Forelimb muscle (tissue), 1 donor: ENCODE measurements at places on chromosomes 16 and 17.
A peak's percentile ranks its signal among the peaks of the same experiment; 100 is the strongest.

GRCh38 chr17:47270946-47271705 is 17.5 kb downstream of the ITGB3 start:
- DNase-seq, result no peak

DNA sequence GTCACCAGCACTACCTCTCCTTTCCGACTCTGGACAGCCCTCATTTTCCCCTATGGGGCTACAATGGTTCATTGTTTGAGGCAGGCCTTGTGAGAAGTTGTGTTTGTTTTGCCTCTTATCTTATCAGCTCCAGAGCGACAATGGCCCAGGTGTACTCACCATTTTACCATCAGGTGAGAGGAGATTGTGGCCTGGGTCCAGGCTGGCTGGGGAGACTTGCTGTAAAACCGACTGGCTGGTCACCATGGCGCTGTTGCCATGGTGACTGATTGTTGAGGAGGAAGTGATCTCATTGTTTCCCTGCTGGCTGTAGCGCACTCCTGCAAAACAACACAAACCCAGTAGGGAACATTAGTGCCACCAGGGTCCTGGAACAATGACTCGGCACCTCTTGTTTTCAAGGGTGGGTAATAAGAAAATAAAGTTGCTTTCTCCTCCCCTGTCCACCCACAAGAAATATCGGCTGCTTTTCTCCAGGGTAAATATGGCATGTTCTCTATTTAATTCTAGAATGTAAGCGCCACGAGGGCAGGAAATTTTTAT is 34.4 kb downstream of the HNF1B start:
- DNase-seq, result peak; percentile 2

DNA sequence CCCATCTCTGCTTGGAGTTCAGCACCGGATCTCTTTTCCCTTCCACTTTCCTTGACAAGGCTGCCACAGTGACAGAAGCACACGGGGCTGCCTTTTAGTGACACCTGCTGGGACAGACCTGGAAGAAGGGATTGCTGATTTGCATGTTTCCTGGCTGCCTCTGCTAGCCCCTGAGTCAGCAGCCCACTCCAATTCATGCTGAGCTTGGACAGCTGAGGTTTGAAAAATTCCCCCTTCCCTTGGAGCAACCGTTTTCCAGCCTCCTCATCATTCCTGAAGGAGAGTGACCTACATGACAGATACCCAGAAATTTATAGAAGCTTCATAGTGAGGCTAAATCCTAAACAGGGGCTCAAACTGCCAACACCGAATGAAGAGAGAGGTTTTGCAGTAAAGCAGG is 18.8 kb upstream of the RBL2 start:
- no peak for DNase-seq

GRCh38 chr17:40075201-40075941 is 12.6 kb downstream of the THRA start:
- no peak for DNase-seq

- DNase-seq, result no peak
These were observed 13.1 kb downstream of the SOCS7 start for GRCh38 chr17:38364741-38365140.

DNA sequence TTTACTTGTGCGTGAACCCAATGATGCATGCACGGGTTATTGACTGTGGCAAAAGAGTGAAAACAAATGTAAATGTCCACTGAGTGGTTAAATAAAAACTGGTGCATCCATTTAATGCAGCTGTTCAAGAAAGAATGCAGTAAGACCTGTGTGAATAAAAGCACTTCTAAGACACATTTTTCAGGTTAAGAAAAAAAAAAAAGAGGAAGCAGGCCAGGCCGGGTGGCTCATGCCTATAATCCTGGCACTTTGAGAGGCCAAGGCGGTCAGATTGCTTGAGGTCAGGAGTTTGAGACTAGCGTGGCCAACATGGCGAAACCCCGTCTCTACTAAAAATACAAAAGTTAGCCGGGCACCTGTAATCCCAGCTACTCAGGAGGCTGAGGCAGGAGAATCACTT is 11.8 kb downstream of the CNGB1 start:
- no peak for DNase-seq

DNA sequence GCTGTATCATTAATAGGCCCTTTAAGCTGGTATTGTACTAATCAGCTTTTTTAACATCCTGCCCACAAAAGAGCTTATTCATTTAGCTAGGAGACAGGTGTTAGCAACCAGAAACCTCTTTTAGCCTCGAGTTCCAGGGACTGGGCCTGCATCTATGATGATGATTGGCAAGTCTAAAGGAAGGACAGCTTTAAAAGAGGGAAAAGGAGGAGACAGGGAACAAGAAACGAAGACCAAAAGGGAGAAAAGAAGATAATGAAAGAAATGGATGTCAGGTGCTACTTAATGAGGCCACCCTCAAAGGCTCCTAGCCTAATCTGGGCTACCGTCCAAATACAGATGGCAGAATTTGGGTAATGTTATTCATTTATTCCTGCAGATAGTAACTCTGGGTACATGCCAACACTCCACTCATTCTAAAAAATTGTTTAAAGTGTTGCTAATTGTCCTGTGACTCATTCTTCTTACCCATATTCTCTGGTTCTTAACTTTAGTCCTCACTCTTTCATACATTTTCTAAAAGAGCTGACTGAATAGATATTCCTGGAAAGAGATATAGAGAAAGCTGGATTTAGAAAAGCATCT is 18.7 kb upstream of the RFFL start:
- no peak for DNase-seq

GRCh38 chr16:84138824-84139627 is 6.0 kb downstream of the HSDL1 start:
- no peak for DNase-seq

DNA sequence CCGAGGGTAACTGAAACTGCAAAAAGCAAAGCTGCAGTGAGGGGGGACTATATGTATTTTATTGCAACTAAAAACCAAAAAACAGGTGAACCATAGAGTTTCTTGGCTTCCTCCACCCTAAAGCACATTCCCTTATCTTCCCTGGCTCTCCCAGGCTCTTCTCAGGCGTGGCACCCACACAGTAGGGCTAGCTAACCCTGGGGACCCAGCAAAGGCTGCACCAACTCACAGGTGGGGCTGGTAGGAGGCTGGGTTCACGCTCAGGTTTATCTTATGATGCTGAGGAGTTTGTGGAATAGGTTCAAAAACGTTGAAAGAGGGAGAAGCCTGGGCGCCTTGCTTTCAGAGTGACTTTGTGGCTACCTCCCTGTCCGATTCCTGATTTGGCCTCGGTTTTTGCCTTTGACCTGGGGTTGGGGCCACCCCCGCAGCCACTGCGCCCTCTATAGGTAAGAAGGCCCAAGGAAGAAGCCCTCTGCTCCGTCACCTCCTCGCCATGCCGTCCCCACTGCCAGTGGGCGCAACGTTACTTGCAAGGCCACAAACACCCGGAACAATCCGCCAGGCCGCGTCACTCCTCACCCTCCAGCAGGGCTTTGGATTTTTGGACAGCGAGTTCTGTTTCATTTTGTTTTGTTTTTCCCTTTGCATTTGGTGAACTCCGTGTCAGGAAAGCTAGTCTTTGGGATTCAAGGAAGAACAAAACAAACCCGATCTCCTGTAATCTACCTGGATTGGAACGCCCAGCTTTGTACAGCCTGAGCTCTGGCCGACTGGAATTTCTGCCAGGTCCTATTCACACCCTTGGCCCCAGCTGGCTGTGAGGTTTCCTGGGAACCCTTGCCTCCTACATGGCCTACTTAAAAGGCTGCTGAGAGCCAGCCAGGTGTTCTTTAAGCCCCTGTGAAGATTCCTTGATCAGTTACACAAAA is 60.8 kb downstream of the TBC1D16 start:
- DNase-seq, result no peak

GRCh38 chr17:68542698-68543463 is 30.7 kb downstream of the PRKAR1A start:
- DNase-seq, result no peak

- DNase-seq, result no peak
These were observed 33.4 kb downstream of the RPTOR start for GRCh38 chr17:80577876-80578570.

GRCh38 chr17:50517011-50517410 is 8.8 kb downstream of the MYCBPAP start:
- no peak for DNase-seq

- DNase-seq, result no peak
These were observed 94.6 kb upstream of the DHX40 start for GRCh38 chr17:59470624-59471297.

GRCh38 chr16:17306745-17307144 is 164.0 kb downstream of the XYLT1 start:
- no peak for DNase-seq

- no peak for DNase-seq
These were observed 25.6 kb downstream of the COX10 start for GRCh38 chr17:14094676-14095601.

- no peak for DNase-seq
These were observed 93.7 kb downstream of the PMP22 start for GRCh38 chr17:15171167-15172047.

- DNase-seq, result no peak
These were observed 230.4 kb downstream of the PARN start for GRCh38 chr16:14399378-14400284.

DNA sequence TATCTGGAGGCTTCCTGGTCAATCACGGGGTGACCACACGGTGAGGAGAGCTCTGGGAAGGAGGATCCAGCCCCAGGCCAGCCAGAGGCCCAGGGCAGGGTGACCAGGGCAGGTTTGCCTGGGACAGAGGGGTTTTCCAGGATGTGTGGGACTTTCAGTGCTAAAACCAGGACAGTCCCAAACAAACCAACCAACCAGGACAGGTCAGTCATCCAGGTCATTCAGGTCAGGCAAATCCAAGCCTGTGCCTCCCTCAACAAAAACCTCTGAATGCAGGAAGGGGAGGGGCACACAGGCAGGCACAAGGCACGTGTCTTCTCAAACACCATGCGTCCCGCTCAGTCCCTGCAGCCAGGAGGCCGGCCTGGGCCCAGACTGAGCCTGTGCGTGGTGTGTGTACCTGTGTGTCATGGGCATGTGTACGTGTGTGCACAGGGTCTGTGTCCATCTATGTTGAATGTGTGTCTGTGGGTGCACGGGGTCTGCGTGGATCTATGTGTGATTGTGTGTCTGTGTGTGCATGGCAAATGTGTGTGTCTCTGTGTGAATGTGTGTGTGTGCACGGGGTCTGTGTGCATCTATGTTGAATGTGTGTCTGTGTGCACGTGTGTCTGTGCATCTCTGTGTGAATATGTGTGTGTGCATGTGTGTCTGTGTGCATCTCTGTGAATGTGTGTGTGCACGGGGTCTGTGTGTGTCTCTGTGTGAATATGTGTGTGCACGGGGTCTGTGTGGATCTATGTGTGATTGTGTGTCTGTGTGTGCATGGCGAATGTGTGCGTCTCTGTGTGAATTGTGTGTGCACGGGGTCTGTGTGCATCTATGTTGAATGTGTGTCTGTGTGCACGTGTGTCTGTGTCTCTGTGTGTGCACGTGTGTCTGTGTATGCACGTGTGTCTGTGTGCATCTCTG is 78.9 kb downstream of the RTN4RL1 start:
- DNase-seq, result no peak

DNA sequence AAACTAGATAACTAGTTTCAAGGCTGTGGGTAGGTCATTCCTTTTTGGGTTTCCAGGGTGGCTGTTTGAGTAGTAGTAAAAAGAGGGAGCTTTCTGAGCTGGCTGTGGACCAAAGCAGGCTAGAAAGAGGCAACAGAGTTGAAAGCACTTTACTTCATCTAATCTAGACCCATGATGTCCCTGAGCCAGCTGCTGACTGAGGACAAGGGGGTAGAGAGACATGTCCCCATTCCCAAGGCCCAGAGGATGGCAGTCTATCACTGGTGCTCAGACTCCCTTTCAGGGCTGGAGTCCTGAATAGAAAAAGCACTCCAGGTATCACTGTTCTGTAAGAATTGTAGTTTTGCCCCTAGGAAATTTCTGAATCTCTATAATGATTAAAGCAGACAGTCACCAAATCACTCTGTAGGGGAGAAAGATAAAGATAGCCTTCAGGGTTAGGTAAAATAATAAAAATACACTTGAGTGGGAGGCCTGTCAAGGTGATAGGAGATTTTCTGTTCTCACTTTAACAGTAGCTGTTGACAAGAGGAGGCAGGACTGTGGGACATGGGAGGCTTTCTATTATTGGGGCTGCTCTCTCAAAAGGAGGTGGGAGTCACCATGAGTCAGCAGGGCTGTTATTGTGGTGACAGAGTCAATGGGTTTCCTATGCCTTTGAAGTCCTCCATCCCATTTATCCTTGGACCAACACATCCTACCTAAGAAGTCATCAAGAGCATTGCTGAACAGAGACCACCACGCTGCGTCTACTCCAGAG is 190.2 kb upstream of the MPHOSPH6 start:
- DNase-seq, result no peak

DNA sequence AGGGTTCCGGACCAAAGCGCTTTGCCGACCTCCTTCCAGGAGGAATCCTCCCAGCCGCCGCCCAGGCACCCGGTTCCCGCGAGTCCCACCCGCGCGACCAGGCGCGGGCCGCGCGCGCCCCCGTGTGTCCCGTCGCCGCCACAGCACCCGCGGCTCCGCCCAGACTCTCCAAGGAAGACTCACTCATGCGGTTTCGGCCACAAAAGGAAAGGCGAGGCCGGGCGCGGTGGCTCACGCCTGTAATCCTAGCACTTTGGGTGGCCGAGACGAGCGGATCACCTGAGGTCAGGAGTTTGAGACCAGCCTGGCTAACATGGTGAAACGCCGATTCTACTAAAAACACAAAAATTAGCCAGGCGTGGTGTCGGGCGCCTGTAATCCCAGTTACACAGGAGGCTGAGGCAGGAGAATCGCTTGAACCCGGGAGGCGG is 3.5 kb upstream of the PKMYT1 start:
- DNase-seq, result no peak

DNA sequence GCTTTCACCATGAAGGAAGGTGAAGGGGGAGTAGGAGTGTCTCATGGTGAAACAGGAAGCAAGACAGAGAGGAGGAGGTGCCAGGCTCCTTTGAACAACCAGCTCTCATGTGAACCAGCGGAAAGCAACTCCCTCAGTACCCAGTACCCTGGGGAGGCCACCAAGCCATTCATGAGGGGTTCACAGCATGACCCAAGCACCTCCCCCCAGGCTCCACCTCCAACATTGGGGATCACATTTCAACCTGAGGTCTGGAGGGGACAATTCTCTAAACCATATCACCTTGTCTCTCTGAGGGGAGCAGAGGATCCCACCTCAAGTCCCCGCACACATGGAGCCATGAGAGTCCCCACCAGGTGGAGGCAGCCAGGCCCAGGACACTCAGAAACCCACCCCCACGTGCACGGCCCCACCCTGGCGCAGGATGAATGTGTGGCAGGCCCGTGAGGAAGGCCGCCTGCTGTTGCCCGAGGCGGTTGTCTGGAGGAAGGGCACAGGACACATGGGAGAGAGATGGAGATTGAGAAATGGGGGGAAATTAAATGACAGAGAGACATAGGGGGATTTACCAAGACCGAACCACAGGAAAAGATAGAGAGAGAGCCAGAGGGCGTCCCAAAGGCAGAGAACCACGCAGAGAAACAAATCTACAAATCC is 85.9 kb downstream of the TMEM132E start:
- no peak for DNase-seq

GRCh38 chr16:2333772-2334379 is 6.7 kb downstream of the ABCA3 start:
- DNase-seq, result no peak
